ENCODE measurements at places on chromosomes 7 and 10. TPM values are rescaled to one million over a fixed set of nuclear protein-coding genes. Genes with fewer than 3 reads are reported as not detected.

GRCh38 chr10:34109495-34109894 lies 705.6 kb downstream of the PARD3 start:
- DNase-seq = no peak

DNA sequence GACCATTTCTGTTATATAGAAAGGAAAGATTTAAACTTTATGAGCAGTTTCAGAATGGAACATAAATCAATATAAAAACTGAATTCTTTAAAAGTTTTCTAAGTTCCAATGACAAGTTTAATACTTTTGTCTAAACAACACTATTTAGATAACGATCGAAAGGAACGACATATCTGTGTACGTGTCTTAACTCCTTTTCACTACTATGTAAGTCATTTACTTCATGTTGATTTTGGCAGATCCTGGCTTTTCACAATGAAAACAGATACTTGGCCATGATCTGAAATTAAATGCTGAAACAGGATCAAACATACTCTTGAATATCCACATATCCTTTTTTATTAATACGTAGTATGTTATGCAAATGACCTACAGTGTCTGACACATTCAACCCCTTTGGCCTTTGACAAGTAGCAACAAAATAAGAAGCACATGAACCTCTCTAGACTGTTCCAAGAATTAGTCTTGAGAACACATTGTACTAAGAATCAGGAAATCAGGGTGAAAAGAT lies 41.9 kb downstream of the RNLS start:
- no peak for DNase-seq

- no peak for DNase-seq
Observed at GRCh38 chr7:7909376-7909775, 59.2 kb upstream of the GLCCI1 start.

DNA sequence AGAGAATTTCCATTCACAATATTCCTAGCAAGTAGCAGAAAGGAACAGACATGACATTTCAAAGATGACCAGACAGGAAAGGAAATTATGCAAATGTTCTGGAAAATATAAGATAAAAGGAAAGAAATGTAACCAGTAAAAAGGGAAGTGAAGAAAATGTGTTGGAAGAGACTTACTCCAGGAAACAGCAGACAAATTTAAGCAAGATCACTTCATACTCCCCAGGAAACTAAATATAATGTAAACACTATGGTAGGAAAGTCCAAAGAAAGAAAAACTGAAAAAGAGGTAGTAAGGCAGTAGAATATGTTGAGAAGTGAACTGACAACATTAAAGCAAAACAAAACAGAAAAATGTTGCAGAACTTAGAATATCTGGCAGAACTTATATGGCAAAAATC lies 6.4 kb upstream of the ST8SIA6 start:
- DNase-seq = no peak

GRCh38 chr10:49369216-49370162 lies 26.4 kb downstream of the DRGX start:
- DNase-seq = no peak

The DIP2C gene
- 1.9 TPM for total RNA-seq

The INHBA gene
- 1.2 TPM for total RNA-seq

DNA sequence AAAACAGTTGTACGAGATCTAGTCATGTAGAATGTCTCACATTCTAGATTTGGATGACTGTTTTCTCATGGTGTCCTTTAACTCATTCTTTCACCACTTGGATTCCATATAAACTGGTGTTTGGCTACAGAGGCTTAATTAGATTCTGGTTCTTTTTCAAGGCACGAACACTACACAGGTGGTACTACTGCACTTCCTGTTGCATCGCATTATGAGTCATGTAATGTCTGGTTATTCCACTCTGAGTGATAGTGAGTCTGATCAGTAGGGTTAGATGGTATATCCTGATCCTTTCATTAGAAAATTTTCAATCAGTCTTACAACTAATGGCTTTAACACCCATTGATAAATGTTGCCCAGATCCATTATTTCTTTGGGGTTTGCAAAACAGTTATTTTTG lies 11.2 kb upstream of the AKAP9 start:
- DNase-seq = peak; percentile 42

GRCh38 chr10:126073606-126074005 lies 177.2 kb downstream of the FANK1 start:
- no peak for DNase-seq

GRCh38 chr10:25743832-25744231 lies 190.2 kb upstream of the MYO3A start:
- DNase-seq = no peak

The OR6B1 gene
- not detected for total RNA-seq

The SPAM1 gene
- total RNA-seq = not detected

DNA sequence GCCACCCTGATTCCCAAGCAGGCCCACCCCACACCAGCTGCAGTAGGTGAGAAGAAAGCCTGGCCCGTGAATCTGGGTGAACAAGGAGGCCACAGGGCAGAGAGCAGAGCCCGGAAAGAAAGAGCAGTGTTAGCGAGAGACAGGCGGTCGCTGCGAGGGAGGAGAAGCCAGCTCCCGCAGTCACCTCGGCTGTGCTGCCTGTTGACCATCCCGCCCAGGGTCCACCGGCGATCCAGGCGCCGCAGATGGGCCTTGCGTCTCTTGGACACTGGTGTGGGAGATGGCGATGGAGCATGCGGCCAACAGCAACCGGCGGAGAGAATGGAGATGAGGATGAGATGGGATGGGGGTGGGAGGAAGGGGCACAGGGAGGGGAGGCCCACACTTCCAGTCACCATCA lies 128.8 kb downstream of the NEURL1 start:
- DNase-seq = no peak

Measured in activated CD4-positive, alpha-beta T cell treated with anti-CD3 and anti-CD28 coated beads, Interleukin-2, amount 10 ng/mL, durations not matched to agents 24 days and 14 days (primary cell).